NCI-H1105 treated with DMSO at 0.1 percent for 48 hours (cell line): ENCODE measurements at places on chromosomes 4 and X.
A peak's percentile ranks its signal among the peaks of the same experiment; 100 is the strongest.

DNA sequence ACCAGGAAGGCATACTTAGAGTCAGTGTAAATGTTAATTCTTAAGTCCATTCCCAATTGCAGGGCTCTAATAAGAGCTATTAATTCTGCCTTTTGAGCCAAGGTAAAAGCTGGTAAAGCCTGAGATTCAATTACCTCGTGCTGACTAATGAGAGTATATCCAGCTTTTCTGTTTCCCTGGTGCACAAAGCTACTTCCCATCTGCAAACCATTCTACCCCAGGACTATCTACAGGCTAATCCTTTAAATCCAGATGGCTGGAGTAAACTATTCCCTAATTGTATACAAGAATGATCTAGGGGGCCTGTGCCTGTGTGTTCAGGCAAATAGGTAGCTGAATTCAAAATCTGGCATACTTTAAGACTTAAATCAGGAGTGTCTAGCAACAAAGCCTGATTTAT lies 365.0 kb downstream of the GPM6A start:
- DNase-seq, result no peak

DNA sequence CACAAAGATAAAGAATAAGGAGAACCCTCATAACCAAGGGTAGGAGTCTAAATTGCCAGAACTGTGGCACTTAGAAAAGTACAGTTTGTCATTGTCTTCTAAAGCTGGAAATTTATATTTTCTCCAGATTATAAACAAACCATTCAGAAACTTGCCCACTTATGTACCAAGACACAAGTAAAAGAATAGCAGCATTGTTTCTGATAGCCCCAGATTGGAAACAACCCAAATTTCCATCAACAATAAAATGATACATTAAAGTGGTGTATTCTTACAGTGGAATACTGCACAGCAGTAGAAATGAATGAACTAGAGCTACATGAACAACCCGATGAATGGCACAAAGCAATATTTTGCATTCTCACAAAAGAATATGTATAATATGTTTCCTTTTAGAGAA lies 63.1 kb upstream of the PDHA1 start:
- no peak for DNase-seq

DNA sequence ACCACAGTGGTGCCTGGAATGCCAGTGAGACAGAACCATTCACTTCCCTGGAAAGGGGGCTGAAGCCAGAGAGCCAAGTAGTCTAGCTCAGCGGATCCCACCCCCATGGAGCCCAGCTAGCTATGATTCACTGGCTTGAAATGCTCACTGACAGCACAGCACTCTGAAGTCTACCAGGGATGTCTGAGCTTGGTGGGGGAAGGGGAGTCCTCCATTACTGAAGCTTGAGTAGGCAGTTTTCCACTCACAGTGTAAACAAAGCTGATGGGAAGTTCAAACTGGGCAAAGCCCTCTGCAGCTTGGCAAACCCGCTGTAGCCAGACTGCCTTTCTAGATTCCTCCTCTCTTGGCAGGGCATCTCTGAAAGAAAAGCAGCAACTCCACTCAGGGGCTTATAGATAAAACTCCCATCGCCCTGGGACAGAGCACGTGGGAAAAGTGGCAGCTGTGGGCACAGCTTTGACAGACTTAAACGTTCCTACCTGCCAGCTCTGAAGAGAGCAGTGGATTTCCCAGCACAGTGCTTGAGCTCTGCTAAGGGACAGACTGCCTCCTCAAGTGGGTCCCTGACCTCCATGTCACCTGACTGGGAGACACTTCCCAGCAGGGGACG lies 32.0 kb downstream of the NAP1L2 start:
- no peak for DNase-seq

GRCh38 chr4:85180533-85180932 lies 214.0 kb upstream of the WDFY3 start:
- DNase-seq, result no peak

DNA sequence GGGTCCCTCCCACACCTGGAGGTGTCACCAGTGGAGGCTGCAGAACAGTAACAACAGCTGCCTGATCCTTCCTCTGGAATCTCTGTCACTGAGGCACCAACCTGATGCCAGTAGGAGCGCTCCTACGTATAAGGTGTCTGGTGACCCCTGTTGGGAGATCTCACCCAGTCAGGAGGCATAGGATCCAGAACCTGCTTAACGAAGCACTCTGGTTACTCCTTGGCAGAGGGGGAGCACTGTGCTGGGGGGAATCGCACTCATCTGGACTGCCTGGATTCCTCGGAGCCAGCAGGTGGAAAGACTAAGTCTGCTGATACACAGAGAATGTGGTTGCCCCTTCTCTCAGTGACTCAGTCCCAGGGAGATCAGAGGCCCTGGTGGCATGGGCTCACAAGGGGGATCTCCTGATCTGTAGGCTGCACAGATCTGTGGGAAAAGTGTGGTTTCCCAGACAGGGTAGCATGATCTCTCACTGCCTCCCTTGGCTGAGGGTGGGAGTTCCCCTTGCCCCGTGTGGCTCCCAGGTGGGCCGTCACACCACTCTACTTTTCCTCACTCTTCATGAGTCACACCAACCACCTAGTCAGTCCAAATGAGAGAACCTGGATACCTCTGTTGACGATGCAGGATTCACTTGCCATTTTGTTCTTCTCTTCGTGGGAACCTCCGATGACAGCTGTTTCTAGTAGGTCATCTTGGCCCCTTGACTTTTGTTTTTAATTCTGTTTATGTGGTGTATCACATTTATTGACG lies 305.9 kb downstream of the IDS start:
- DNase-seq, result no peak

DNA sequence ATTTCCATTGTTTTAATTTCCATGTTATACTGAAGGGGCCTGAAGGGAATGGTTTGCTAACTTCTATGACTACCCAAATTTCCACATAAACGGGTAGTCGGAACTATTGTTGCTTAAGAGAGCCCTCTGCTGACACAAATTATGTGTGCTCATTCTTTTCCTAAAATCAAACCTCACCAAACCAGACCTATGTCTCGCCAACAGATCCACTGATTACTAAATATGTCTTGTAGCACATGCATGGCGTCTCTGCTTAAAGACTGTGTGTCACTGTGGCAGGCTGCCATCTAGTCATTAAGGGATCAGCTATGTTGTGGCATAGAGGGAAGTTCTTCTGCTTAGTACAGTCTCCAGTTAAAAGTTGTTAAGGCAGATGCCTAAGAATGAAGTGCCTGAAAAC lies 25.1 kb downstream of the PIR start:
- peak; percentile 32 for DNase-seq

DNA sequence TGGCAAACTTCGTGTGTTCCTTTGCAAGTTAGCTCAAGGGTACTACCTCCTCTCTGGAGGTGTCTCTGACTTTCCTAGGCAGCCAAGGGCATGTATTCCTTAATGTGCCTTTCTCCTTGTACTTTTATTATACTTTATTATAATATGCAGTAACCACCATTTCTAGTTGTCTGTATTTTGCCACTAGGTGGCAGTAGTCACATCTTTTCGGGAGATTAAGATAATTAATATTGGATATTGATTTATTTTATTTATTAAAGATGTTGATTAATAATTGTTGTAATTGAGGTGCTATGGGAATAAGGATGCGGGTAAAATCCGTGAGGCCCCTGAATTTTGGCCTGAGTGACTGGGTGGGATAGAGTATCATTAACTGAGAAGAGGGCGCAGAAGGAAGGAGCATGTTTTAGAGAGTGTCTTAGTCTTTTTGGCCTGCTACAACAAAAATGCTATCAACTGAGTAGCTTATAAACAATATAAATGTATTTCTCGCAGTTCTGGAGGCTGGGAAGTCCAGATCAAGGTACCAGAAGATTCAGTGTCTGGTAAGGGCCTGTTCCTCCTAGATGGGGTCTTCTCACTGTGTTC lies 153.3 kb downstream of the TMEM164 start:
- peak; percentile 27 for DNase-seq

DNA sequence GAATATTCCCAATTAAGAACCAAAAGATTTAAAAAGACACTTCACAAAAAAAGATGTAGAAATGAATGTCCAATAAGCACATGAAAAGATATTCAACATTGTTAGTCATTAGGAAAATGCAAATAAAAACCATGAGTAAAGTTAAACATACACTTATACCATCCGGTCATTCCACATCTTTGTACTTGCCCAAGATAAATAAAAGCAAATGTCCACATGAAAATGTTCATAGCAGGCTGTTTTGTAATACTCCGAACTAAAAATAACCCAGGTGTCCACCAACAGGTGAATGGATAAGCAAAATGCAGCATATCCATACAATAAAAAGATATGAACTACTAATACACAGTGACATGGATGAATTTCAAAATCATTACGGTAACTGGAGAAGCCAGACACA lies 28.6 kb upstream of the ZCCHC4 start:
- DNase-seq, result no peak

GRCh38 chr4:109989618-109990017 lies 76.9 kb downstream of the EGF start:
- DNase-seq, result no peak

DNA sequence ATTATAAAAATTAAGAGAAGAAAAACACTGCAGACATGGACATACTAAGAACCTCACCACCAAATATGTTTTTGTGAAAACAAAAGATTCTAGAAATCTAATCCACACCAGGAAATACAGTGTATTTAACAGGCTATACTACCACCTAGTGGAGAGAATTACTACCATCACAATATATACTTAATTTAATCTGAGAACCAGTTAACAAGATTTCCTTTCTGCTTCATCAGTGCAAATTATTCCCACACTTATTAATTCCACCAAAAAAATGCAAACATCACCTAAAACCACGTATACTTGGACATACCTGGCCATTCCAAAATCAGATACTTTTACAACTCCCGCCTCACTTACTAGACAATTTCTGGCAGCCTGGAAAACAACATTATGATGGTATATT lies 7.0 kb upstream of the TXK start:
- DNase-seq, result peak; percentile 33

DNA sequence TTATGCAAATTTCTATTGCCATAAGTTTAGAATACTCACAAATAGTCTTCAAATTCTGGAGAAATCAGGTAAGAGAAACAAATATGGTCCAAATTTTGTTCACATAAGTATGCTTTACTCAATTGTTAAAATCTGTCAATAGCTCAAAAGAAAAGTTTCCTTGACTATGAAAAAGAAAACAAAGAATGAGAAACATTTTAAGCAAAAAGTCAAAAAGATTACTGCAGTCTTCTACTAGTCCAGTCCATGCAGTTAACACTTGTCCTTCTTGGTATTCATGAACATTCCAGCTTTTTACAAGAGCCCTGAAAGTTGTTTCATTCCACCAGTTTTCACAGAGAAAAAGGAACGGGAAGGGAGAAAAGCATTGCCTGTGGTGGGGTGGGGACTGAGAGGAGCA lies 54.7 kb upstream of the ZXDA start:
- no peak for DNase-seq

DNA sequence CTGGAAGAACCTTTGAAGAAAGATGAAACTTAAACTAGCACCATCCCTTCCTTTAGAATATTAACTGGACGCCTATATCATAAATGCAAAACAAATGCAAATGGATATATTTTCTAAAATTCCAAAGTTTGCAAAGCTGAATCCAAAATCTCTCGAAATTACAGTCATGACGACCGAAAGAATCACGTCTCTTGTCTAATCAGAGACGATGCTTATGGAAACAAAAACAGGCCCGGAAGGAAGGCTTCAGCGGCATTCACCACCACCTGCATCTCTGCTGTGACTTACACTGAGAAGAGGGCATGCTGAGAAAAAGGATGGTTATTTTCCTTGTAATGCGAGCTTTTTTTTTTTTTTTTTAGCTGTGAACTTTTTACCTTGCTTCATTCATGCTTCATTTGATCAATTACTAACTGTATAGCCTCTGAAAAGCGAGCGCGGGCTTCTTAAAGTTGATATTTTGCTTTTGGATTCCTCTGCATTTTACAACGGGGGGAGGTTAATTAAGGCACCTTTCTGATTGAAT lies 209.3 kb downstream of the SOWAHB start:
- DNase-seq, result peak; percentile 41

DNA sequence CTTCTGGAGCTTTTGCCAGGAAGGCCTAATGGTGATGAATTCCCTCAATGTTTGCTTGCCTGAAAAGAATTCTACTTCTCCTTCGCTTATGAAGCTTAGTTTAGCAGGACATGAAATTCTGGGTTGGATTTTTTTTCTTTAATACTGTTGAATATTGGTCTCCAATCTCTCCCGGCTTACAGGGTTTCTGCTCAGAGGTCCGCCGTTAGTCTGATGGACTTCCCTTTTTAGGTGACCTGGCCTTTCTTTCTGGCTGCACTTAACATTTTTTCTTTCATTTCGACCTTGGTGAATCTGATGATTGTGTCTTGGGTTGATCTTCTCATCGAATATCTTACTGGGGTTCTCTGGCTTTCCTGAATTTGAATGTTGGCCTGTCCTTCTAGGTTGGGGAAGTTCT lies 17.2 kb upstream of the TMPRSS11A start:
- no peak for DNase-seq

DNA sequence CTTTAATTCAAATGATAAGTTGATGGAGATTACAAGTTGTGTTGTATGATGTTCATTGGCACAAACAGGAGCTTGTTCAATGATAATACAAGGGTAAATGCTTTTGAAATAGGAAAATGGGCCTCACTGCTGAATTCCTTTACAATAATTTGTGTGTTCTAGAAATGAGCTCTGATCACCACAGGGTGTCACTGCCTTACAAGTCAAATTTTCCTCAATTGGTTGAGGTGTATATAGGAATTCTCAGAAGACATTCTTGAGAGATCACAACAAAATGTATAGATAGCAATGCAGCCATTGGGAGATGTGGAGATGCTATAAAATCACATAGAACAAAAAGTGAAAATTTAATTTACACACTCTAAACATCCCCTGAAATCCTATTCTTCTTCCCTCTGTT lies 49.6 kb downstream of the KLF8 start:
- peak; percentile 0 for DNase-seq

GRCh38 chr4:127309369-127310102 lies 323.2 kb upstream of the INTU start:
- no peak for DNase-seq

DNA sequence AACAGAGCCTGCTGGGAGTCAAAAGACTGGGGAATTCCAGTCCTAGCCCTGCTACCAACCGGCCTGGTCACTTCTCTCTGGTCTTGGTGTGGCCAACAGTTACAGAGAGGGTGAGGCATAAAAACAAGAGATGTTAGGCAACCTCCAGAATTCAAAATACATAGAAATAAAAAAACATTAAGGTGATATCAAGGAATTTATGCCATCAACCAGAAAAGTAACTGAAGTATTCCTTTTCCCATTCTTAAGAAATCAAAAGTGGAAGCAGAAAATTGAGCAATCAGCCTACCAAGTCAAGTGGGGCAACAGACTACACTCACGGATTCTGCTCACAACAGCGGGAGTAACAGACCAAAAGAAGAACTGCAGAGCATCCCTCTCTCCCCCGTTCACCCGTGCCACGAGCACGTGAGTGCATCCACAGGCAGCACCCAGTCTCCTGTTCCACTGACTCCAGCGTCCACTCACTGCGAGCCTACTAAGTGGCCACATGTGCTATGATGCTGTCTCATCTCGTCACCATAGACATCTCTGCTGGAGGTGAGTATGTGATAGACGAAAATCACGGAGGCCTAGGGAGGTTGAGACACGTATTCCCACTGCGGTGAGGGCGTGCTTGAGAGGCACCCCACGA lies 29.3 kb downstream of the AFAP1 start:
- no peak for DNase-seq
